ENCODE measurements at places on chromosomes 2 and 18.

- DNase-seq, result no peak
Measured at GRCh38 chr2:42930025-42930581, 137.7 kb upstream of the HAAO start.

DNA sequence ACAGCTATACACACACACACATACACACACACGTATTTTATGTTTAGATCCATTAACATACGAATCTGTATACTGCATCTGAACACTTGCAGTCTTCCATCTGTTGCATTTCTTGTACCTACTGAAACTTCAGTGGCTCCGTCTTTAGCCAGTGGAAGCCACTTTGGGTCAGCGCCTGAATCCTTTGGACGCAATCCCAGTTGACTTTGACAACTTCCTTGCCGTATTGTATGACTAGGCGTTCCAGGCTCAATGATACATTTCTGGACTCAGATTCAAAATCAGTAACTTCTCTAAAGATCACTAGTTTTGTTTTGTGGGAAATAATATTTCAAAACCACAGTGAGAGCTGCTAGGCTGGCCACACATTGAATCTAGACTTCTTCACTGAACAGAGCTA is 101.5 kb upstream of the GPC1 start:
- no peak for DNase-seq

GRCh38 chr18:57026316-57026715 is 120.6 kb upstream of the BOD1L2 start:
- DNase-seq, result no peak

- DNase-seq, result no peak
Measured at GRCh38 chr2:59182249-59182648, 941.1 kb upstream of the FANCL start.

GRCh38 chr2:45026924-45027450 is 17.7 kb upstream of the SIX2 start:
- no peak for DNase-seq

DNA sequence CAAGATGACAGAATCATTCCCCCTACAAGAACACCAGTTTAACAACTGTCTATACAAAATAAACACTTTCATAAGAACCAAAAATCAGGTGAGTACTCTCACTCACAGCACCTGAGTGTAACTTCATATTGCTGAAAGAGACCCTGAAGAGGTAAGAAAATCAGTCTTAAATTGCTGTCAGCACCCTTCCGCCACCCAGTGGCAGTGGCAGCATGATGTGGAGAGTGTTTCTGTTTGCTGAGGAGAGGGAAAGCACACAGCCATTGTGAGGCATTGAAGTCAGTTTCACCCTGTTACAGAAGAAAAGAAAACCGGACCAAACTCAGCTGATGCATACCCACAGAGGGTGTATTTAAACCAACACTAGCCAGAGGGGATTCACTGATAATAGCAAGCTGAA is 1240.8 kb upstream of the CRIM1 start:
- no peak for DNase-seq

DNA sequence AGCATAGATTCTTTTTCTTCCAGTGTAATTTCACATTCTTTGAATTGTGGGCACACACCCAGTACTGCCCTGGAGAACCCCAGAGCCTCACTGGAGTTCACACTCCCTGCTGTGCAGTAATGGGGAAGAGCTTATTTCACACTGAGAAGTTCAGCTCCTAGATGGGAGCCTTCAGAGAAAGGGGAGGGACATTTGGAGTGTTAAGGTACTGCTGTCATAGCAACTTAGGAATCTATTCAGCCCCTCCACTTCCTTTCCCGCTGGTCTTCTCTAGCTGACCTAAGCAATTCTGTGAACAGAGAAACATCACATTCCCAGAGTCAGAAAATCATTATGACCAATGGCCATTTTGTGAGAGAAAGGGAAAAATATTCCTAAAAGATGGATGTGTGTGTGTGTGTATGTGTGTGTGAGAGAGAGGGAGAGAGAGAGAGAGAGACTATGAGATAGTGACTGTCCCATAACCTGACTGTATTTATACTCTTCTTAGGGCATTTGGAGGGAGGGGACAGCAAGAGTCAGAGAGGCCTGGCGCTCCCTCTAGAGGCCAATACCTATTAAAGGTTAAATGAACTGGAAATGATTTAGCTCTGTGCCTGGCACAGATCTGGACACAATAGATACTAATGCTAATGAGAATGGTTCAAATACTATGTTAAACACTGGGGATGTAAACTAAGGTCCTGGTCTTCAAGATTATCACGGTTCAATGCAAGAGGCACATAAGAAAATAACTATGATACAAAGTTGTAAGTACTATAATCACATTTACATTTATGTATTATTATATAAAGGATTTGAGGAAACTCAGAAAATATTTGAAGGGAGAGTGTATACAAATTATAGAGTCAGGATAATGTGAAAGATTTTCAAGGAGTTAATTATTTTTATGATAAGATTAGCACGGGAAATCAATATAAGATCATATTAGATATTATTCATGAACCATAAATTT is 41.5 kb upstream of the RPE start:
- DNase-seq, result no peak

GRCh38 chr2:54085069-54085468 is 30.3 kb upstream of the ACYP2 start:
- DNase-seq, result no peak

DNA sequence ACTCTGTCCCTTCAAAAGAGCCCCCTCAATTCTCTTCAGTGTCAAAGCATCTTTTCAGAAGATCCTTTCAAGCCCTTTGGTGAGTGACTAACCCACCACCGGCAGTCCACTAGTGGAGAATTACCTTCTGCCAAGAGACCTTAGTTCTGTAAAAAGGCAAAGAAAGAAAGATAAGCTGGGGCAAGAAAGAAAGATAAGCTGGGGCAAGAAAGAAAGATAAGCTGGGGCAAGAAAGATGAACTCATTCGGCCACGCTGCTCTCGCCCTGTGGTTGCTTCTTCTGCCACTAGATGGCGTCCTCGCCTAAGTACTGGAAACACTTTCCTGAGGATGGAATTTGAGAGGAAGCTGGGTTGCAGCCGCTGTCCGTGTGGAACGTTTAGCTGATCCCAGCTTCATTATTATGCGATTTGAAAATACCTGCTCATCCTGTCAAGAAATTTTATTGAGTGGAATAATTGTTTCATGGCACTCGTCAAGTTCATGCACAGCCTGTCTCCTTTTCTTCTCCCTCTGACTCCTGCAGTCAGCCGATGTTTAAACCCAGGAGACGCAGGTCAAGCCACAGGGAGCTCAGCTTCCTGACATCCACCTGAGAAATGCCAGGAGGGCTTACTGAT is 17.3 kb upstream of the ANXA4 start:
- DNase-seq, result peak; percentile 80

GRCh38 chr2:163436963-163437362 is 298.8 kb downstream of the FIGN start:
- no peak for DNase-seq

- no peak for DNase-seq
Measured at GRCh38 chr18:5253910-5254309, 41.6 kb downstream of the ZBTB14 start.

Data from activated gamma-delta T cell treated with anti-CD3 and anti-CD28 coated beads, Interleukin-2, amount 50 U/mL, for 16 hours (primary cell).